A549 treated with AZD2906 at 1 μM for 4 hours (cell line): ENCODE measurements at places on chromosomes 16 and 17. TPM values are rescaled to one million over a fixed set of nuclear protein-coding genes. Genes with fewer than 3 reads are reported as not detected.

NACA2 gene
- not detected in 5 replicates for total RNA-seq

MPRIP gene
- 229 to 363 TPM (median 316 TPM) in 5 replicates for total RNA-seq

WNT3 gene
- total RNA-seq = 3.9 to 4.5 TPM (median 4.4 TPM) in 5 replicates

PAM16 gene
- 55.3 to 73.4 TPM (median 71.7 TPM) in 5 replicates for total RNA-seq

MYO15A gene
- total RNA-seq = 0.45 to 0.56 TPM (median 0.52 TPM) in 5 replicates

CLEC18A gene
- total RNA-seq = 0.08 to 0.18 TPM (median 0.13 TPM) in 4 of 5 replicates, not detected in the other

TP53TG3B gene
- total RNA-seq = 0.14 to 0.29 TPM in 2 of 5 replicates, not detected in the others

SOX8 gene
- total RNA-seq = 1.9 to 3.6 TPM (median 3.0 TPM) in 5 replicates

TERB1 gene
- total RNA-seq = 0.05 TPM in 1 of 5 replicates, not detected in the others

SLC9A5 gene
- 1.0 to 1.8 TPM (median 1.4 TPM) in 5 replicates for total RNA-seq

NOD2 gene
- total RNA-seq = 0.02 TPM in 1 of 5 replicates, not detected in the others

TBC1D3I gene
- 0.17 to 0.42 TPM (median 0.21 TPM) in 5 replicates for total RNA-seq

ZC3H18 gene
- 45.6 to 50.5 TPM (median 49.4 TPM) in 5 replicates for total RNA-seq

PAGR1 gene
- total RNA-seq = 38.1 to 43.0 TPM (median 41.2 TPM) in 5 replicates

ATP2A3 gene
- 4.3 to 5.3 TPM (median 4.7 TPM) in 5 replicates for total RNA-seq
